T follicular helper cell (primary cell): ENCODE measurements at places on chromosomes 16 and 17.

- DNase-seq: no peak
Observed at GRCh38 chr16:14007450-14007849, 63.7 kb upstream of the MRTFB start.

GRCh38 chr16:27969574-27969973 is 93.9 kb downstream of the GSG1L start:
- no peak for DNase-seq

- DNase-seq: no peak
Observed at GRCh38 chr16:19123535-19124178, 9.9 kb downstream of the ITPRIPL2 start.

DNA sequence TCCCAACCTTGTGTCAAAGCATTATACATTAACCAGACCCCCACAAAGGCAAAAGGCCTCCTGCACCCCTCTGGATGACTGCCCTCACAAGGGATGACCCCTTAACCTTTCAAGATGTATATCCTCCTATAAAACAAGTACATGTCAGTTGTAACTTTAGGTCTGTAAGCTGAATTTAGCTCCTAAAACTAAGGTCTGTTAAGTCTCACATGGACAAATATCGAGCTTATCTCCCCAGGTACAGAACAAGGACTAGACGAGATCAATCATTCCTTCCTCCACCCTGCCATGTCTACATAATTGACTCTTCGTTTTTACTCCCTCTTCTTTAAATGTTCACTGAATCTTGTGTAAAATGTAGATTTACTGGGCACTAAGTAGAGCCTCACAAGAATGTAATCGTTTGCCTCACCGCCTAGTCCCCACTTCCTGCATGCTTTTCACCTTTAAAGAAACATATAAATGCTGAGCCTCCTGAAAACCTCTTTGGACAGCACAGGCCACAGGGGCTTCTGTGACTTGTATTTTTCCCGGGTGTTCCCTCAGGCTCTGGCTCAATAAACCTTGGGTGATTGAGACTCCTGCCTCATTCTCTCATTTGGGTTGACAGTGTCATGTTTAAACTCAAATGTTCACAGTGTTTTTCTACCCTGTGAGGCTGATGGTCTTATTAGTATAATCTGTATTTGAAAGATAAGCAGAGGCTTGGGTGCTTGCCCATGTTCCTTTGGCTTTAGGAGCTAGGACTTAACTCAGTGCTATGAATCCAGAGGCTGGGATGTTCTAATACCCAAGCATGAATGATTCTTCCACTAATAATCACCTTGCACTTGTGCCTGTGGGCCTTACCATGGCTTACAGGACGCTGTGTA is 37.6 kb downstream of the MMD start:
- no peak for DNase-seq

DNA sequence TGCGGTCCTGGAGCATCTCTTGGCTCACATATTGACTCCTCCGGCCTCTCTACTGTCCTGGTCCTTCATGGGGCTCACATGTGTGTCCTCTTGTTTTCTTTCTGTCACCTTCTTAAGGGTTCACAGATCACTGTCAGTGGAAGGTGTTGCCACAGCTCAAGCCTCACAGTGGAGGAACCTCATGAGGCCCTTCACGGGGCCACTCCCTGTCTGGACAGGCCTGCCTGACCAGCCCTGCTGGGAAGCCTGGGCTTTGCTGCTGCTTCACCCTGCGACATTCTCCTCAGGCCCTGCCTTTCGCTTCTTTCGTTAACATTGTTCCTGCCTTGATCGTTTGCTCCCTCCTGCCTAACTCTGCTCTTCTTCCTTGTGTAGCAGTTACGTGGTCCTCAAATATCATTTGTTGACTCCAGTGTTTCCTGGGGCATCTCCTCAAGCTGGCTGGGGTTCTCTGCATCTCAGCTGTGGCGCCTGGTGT is 55.9 kb downstream of the WDR45B start:
- DNase-seq: no peak

- no peak for DNase-seq
Observed at GRCh38 chr17:36188891-36189306, 7.7 kb downstream of the CCL3L1 start.

DNA sequence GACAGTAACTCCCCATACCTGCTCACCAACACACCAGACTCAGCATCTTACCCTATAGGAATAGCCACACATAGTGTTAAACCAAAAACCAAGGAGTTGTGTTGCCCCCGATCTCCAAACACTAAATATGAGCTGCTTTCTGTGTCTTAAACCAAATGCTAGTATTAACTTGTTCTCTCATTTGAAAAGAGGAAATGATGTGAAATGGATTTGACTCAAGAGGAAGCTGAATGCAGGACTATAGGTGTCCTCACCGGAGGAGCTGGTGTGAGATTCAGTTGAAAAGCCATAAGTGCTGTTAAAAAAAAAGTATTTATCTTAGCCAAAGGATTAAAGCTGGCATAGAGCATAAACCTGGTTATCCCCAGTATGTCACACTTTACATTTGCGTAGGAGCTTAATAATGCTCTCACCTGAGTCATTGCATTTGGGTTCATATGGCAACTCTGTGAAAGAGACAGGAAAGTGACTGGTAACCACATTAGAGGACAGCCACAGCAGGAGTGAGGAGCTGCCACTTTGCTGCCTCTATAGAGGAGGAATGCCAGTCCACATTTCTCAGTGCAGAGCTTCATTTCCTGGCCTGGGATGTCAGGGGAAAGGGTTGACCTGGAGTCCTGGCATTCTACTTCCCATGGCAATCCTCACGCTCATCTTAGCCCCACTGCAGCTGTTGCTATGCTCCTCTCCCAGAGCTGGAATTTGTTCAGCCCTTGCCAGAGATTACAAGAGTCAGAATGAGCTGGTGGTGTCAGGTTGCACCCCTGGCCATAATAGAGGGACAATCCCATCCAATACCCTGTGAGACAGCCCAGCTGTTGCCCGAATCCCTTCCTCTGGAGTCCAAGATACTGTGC is 143.3 kb upstream of the ANKFN1 start:
- no peak for DNase-seq

GRCh38 chr17:16439303-16439791 is 24.0 kb downstream of the TRPV2 start:
- no peak for DNase-seq

DNA sequence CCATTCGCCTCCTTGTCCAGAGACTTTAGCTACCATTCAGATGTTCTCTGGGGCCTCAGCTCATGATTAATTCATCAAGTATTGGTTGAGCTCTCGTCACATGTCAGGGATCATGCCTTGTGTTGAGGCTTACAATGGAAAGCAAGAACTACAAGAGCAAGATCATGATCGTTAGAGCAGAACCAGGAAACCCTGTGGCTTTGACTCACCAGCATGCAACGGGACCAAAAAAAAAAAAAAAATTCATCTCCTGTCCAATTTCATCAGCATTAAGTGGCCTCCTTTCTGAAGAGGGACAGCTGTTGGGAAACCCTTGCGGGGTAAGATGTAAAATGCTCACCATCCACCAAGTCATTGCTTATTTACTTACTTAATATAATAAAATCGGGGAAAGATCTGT is 12.1 kb upstream of the USP10 start:
- no peak for DNase-seq
